ENCODE measurements at places on chromosomes 16 and 17.

DNA sequence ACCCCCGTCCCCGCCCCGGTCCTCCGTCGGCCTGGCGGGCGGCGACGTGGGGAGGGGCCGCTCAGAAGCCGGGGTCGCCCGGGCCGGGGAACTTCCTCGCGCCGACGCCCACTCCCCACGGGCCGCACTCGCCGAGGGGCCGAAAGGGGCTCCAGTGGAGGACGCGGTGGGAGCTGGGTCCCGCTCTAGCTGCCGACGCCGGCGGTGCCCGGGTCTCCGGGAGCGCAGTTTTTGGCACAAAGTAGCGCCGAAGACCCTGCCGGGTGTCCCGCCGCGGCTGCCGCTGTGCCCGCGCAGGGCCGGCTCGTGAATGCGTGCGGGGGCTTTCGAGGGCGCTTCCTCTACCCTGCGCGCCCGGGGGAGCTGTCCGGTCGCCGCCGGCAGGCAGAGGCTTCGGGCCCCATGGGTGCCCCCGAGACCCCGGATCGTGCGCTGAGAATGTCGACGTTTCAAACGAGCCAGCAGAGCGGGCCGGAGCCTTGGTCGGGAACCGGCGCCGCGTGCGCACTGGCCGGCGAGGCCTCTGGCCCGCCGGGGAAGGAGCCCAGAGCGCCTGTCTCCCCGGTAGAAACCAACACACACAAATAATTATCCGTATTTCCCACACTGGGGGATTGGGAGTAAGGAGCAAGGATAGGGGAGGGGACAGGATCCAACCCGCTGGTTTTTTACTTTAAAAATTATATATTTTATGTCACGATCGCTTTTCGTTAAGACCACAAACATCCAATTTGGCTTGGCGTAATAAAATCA, 46.6 kb upstream of the SLC38A10 start:
- DNase-seq = no peak

DNA sequence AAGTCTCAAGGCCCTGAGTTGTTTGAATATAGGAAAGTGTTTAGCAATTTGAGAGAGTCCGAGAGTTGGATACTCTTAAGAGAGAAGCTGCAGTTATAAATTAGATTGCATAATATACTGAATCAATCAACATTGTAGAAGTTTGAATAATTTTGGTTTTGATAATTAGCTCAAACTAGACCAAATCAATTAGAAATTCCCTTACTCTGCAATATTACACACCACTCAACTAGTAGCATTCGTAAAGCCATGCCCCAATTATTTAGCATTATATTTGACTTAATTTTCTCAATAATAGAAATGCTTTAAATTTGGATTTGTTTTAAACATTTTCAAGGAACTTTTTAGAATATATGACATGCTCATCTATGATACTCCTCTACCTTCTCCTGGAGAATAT, 49.1 kb downstream of the TNRC6C start:
- no peak for DNase-seq

DNA sequence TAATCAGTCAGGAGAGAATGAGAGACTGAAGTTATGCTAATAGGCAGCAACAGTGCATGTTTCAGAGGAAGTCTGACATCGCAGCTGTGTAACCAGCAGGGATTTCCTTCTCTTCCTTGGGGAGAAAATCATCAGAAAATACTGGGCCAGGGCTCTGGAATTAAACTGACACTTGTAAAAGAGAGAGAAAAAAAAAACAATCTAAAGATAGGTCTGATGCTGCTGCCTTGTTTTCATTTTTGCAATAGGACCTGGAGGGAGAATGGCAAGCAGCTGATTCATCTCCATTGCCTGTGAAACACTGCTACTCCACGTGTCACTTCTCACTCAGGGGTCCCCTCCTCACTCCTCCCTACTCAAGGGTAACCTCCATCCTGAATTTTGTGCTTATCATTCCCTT, 17.7 kb upstream of the CORO6 start:
- no peak for DNase-seq

DNA sequence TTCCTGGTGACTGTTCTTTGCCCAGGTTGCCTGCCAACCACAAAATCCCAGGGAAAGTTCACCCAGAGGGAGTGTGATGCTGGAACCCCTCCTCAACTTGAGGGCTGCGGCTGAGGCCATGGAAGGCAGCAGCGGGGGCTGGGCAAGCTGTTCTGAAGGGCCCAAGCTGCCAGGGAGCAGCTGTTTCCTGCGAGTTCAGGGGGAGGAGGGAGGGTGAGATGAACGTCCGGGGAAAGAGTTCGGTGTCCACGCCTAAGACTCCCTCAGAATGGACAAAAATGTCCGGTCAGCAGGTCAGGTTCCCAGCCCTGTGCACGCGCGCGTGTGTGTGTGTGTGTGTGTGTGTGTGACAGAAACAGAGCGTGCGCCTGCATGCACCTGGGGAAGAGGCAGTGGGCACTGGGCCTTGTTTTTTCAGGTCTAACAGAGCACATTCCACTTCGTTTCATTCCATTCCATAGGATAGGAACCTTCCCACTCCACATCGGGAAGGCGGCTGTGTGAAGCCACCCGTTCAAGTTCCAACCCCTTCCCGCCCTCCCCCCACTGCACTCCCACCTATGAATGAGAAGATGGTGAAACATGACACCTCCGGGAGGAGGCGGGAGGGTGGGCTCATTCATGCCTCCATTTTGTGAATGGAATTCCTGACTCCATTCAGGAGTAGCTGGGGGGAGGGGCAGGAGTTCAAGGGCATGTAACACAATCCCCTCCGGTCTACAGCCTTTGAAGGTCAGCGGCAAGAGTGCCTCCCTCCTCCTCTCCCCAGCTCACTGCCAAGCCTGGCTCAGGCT, 15.7 kb downstream of the ETV4 start:
- no peak for DNase-seq

GRCh38 chr17:29066047-29066446, 23.1 kb downstream of the PIPOX start:
- DNase-seq = no peak

GRCh38 chr16:28494121-28494851, at the start of gene APOBR:
Gene APOBR, plus strand, starts transcription at chr16:28494643. Its CDS starts 39 bp downstream, at chr16:28494682.
- DNase-seq = peak; percentile 70

DNA sequence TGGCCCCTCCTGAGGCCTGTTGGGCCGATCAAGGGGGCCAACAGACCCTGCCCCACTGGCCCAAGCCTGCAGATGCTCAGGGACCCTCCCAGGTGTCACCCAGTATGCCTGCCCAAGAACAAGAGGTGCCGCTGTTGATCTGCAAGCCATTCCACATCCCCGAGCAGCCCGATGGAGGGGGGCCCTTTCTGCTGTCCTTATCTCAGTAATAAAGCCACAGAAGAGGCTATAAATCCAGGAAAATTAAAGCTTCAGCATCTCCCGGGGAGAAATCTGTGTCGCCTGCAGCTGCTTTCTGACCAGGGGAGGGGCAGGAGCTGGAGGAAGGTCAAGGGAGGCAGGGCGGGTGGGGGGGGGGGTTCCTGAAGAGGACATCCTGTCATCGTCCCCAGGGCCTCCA, 11.7 kb upstream of the CACNA1H start:
- DNase-seq = no peak

DNA sequence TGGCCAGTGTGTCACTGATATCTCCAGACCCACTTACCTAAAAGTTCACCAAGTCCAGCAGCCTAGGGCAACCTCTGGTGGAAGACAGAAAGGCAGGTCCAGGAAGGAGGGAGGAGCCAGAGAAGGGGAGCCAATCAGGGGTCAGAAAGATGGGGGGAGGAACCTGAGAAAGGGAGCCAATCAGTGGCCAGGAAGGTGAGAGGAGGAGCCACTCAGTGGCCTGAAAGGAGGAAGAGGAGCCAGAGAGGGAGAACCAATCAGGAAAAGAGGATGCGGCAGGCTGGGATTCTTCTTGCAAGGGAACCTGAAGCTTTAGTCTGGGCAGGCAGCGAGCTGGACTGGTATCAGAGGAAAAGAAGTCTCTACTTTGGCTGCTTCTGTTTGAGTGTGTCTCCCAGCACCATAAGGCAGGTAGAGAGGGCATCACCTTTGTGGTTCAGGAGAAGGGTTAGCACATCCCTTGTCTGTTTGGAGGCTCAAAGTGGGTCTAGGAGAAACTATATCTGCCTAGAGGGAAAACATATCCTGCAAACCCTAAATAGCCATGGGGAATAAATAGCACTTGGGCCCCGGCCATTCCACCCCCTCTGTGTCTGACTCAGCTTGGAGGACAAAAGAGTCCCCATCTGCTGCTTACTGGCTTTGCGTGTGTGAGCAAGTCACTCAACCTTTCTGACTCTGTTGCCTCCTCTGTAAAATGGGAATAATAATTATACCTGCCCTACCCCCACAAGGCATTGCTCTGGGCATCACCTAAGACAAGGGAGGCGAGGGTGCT, 43.4 kb upstream of the CRHR1 start:
- DNase-seq = no peak

DNA sequence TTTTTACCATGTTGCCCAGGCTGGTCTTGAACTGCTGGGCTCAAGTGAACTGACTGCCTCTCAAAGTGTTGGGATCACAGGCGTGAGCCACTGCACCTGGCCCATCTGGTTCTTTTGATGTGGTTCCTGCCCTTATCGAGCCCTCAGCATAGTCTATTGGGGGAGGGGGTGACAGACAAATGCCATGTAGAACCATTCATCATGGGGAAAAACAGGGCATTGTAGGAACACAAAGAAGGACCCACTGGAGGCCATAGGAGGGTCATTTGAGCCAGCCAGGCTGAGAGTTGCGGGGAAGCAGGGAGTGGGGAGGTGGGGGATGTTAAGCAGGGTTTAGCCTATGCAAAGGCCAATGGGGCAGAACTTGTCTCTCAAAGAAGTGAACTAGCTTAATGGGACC, 11.9 kb downstream of the SEC14L5 start:
- DNase-seq = no peak

DNA sequence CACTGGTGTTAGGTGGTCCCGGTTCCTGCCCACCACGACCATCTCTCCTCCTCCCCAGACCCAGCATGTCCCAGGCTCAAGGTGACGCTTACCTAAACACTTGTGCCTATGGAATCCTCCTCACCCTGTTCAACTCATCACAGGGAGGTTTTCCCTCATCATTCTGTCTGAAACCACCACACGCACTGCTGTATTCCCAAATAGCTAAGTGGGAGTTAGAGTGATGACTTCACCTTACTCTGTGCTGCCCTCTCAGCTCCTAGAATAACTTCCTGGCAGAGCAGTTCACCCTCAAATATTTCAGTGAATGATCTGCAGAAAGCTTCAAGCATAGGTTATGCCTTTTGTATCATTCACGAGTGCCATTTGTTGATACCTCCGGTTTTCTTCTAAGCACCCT, 216.5 kb downstream of the CPPED1 start:
- no peak for DNase-seq

GRCh38 chr17:82815790-82816305, 24.0 kb downstream of the ZNF750 start:
- DNase-seq = no peak

- no peak for DNase-seq
Measured at GRCh38 chr16:15894571-15895374, 6.4 kb upstream of the CEP20 start.

DNA sequence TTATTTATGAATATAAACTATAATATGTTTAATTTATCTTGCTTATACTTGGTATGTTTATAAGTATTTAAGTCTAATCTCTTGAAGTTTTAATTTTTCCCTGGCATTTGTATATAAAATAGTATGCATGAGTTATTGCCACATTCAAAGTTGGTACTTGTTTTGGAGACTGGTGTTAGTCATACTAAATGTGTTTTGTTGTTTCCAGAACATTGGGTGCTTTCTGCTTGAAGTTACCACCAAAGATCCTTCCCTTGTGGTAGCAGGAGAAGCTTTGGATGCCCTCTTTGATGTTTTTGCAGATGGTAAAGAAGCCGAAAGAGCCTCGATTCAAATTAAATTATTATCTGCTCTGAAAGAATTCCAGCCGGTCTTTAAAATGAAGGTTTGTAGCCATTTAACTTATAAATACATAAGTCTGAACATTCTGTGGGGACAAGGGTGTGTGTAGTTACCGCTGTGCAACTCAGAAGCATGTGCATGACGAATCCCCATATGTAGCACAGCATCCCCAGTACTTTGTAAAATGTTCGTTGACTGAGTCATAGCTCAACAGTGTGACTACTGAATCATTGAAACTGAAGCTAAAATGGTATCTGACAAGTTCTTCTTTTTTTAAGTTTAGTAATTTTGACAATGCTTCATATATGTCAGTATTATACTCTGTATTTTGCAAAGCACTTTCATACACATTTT, 36.4 kb downstream of the HEATR3 start:
- no peak for DNase-seq

DNA sequence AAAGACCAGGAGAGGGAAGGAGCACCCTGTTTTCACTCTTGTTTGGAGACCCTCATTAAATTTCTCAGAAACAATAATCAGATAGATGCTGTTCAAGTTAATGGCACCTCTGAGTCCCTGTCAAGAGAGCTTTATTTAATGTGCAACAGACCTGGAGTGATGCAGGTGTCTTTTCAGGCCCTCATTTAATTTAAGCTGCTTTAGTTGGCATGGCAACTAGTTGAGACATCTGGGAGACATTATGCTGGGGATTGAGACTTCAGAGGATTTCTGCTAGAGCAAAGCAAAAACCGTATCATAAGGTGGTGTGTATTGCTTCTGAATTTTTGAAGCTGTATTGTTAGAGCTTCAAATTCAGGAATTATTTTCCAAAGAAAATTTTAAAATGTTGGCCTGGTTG, 108.5 kb downstream of the NLK start:
- DNase-seq = no peak

DNA sequence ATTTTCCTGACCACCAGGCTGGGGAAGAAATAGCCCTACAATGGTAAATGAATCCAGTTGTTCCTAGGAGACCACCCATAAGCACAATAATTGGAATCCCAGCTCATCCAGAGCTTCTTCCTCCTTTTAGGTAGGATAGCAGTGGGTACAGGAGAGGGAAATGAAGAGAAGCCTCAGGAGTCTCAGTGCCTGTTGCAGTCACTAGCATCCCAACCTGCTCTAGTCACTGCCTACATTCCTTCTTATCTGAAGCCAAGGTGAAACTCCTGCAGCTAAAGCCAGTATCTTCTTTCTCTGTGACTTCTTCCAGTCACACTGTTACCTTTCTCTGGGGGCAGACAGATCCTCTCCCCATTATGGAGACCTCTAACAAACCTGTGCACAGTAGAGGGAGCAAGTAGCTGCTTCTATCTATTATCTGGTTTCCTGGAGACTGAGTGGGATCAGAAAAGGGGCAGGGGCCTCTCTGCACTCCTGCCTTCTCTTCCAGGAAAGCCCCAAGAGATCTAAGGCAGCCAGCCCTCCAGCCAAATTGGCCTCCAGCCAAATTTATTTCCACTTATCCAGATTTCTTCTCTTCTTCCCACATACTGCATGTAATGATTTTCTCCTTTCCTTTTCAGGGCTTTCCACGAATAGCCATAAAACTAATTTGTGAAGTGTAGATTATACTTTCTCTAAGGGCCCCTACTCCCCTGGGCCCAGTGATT, 85.5 kb downstream of the SSH2 start:
- DNase-seq = no peak

- no peak for DNase-seq
Measured at GRCh38 chr17:50185631-50186471, 15.6 kb downstream of the COL1A1 start.

GRCh38 chr16:68470461-68471150, 22.3 kb upstream of the SMPD3 start:
- no peak for DNase-seq

- DNase-seq = no peak
Measured at GRCh38 chr17:76458580-76459490, 5.9 kb upstream of the UBE2O start.
